Skeletal muscle cell (primary cell): ENCODE measurements at places on chromosomes 3 and 15.

GRCh38 chr3:46512191-46512749 lies 14.5 kb downstream of the RTP3 start:
- DNase-seq: no peak

- no peak for DNase-seq
Observed at GRCh38 chr3:166372571-166373106, 535.4 kb upstream of the BCHE start.

- DNase-seq: peak; percentile 26
Observed at GRCh38 chr3:16528581-16528993, 15.1 kb upstream of the RFTN1 start.

GRCh38 chr3:17195192-17195611 lies 310.4 kb downstream of the PLCL2 start:
- peak; percentile 43 for DNase-seq

DNA sequence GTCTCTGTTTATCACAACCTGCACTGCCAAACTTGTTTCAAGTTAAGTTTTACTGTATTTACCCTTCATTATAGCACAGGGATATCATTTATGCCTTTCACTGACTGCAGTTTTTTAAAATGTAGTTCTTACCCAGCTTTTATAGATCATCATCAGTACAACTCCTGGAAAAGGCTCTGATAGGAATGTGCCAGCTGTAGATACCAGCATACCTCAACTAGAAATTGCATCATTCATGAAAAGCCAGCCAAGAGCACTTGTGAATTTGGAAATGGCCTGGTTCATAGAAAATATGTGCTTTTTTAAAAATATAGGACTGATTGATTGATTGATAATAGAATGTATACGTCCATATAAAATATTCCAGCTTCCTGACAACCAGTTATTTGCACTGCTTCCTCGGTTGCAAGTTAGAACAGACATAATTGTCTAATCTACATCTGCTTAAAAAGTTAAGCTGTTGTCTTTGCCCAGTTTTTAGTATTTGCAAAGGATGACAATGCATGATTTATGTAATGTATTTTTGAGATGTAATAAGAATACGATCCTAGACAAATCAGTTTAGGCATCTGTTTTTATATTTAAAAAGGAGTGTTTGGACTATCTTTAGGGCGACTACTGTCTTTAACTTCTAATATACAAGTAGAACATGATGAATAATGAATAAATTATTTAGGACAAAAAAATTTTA lies 58.5 kb downstream of the DCUN1D1 start:
- peak; percentile 8 for DNase-seq

DNA sequence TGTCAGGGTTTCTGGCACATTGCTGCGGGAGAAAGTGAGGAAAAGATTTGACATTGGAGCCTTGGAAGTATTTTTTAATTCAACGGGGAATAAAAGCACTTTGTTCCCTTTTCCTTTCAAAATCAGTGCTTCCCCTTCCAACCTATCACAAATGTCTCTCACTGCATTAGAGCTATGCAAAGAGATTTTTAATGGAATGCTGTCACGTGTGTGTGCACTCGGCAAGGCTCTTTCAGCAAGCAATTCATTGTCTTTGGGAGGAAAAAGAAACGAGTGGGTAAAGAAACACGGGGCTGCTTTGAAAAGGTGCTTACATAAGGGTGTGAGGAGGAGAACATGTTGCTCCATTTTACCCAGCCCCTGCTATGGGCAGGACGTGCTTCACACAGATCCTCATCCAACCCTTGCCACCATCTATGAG lies 490.4 kb upstream of the PROK2 start:
- DNase-seq: no peak

DNA sequence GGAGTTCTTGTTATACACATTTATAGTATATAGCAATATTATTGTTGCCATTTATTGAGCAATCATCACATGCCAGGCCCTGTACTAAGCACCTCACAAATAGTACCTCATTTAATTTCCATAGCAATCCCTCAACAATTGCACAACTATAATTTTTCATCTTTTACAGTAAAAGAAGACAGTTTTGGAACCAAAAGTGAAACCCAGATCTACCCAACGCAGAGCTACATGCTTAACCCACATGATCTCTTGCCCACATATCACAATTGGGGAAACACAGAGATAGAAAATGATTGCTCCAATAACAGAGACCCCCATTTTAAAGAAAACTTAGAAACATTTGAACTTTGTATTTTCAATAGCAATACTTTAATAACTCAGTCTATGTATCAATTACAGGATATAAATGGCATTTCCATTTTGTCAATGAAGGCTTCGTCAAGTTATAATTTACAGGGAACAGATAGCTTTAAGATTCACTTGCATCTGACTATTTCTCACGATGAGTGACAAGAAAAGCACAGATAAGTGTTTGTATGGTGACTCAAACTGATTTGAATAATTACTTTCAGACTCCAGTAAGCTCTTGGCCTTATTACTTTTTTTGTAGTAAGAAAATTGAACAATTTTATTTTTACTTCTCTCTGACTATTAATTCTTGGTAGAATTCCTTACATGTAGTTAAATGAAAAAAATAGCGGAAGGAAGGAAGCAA lies 38.7 kb upstream of the CCDC50 start:
- DNase-seq: no peak

DNA sequence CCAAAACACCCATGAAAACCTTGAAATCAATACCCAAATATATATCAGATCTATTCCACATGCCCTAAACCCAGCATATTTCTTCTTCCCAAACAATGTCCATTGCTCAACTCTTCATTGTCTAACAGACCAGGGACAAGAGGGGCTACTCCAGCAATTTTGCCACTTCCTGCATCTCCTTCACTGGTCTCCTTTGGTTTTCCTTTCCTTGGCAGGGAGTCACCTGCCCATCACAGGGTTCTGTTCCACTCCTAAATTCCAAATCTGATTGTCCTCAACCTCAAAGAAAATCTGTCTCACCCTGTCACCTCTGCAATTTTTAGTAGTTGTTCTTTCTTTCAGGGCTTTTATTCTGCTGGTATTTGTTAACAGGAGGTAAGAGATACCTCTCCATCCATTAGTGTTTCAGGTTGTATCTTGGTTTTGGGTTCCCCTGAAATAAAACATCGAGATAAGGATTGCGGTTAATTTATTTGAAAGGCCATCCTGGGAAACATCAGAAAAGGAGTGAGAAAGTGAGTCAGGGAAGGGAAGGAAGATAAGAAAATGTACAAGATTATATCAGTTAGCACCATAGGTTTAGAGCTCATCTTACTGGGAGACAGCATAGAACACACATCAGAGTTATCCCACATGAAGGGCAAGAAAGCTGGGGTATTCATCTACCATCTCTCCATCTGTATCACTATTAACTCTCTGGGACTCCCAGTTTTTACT lies 13.6 kb downstream of the ZBED2 start:
- no peak for DNase-seq

- DNase-seq: peak; percentile 95
Observed at GRCh38 chr3:195697582-195698324, 23.0 kb upstream of the MUC20 start.

DNA sequence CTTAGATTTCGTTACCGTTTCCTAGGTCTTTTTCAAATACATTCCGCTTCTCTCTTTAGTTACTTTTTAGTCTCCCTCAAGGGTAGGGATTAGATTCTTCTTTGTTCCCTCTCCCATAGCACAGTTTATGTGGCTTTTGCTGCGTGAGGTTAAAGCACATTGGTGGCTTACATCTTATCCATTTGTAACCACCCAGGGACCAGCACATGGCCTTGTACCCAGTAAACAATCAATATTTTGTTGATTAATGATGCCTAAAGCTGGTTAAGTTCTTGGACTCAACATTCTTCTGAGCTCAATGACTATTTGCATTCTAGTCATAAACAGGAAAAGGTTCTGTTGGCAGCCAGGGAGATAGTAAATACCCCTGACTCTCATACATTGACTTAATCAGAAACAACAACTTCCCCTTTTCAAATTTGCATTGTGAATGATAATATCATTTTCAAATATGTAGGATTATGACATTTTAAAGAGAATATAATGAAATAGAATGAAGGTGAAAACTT lies 60.2 kb downstream of the CACNA1D start:
- no peak for DNase-seq

DNA sequence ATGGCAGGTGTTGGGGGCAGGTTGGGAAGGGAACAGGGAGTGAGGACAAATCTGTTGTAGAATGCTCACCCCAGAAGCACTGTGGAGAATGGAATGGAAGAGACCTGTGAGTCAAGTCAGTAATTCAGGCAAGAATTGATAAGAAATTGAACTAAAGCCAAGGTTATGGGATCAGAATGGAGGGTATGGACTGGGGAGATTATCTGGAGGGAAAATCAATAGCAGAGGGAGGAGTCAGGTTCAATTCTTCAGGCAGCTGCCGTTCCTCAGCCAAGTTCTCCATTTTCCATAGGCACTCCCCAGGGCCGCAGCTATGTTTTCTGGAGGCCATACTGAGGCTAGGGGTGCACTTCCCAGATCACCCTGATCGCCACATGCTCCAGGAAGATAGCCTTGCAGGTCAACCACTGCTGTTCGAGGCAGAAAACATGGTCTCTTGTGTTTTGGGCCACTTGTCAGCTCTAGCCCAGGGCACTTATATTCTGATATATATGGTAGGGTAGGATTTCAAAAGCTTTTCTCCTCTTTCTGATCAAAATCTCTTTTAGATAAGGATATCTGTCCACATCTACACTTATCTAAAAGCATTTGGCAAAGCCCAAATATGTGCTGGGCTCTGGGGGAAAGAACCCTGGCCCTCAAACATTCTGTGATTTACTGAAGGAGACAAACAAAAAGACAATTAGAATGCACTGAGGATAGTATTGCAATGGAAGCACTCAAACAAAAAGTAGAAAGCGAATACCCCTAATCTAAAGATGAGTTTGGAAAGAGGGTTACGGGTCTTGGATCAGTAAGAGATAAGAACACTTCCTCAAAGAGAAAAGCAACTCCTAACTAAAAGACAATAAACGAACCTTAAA lies 92.3 kb downstream of the TMEM212 start:
- DNase-seq: no peak

- no peak for DNase-seq
Observed at GRCh38 chr3:63851287-63851686, 12.3 kb downstream of the THOC7 start.

- peak; percentile 63 for DNase-seq
Observed at GRCh38 chr15:57861815-57862586, 155.5 kb downstream of the POLR2M start.

GRCh38 chr3:186365202-186365974 lies 3.4 kb upstream of the DGKG start:
- no peak for DNase-seq

DNA sequence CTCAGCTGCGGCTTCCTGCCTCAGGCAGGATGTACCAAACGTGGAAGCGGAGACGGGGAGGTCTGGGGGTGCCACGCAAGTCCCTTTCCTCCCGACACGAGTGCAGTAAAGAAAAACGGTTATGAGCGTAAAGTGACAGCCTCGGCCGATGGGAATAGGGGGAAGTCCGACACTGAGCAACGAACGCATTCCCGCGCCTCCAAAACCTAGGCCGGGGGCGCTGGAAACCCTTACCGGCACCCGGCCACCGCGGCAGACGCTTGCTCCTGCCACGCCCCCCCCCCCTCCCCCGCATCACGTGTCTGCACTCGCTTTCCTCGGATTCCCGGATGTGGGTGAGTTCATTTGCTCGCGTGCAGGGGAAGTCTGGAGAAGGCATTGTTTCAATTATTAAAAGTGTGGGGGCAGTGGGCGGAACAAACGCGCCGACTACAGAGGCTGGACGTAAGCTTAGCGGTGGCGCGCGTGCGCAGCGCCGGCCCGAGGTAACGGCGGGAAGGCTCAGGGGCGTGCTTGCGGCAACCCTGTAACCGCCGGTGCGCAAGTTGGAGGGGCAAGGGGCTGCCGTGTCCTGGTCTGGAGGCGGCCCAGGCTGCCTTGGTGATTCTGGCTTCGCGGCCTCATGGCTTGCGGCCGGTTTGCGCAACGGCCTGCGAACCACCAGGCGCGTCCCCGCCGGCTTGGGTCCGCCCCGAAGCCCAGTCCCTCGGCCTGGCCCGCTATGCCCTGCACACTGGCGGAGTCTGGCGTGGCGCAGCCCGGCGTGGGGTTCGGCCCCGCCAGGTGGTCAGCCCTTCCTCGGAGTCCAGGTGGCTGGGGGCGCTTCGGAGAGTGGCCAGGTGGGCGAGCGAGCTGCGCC lies at the start of the genes ANAPC13 and CEP63:
ANAPC13 (minus strand) TSS at position 268 of the 859 bp plus-strand sequence. CDS start 3,081 bp downstream, outside the sequence.
CEP63 (plus strand) TSS at position 340 of the 859 bp plus-strand sequence. CDS start 9,264 bp downstream, outside the sequence.
- DNase-seq: peak; percentile 98

DNA sequence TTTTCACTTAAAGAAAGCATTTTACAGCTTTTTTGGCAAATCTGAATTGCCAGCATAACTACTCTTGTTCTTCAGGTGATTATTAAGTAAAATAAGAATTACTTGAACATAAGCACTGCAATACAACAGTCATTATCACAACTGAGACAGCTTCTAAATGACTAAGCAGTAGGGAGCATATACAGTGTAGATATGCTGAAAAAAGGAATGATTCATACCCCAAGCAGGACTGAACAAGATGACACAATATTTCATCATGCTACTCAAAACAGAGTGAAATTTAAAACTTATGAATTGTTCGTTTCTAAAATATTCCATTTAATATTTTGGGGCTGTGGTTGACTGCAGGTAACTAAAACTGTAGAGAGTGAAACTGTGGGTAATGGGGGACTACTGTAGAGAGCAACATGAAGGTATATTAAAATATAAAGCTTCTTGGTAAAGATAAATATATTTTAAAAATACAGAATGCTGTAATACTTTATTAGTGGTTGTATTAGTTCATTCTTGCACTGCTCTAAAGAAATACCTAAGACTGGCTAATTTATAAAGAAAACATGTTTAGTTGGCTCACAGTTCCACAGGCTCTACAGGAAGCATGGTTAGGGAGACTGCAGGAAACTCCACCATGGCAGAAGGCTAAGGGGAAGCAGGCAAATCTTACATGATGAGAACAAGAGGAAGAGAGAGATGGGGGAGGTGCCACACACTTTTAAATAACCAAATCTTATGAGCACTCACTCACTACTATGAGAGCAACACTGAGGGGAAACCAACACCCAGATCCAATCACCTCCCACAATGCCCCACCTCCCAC lies 84.8 kb downstream of the DCLK3 start:
- peak; percentile 73 for DNase-seq

DNA sequence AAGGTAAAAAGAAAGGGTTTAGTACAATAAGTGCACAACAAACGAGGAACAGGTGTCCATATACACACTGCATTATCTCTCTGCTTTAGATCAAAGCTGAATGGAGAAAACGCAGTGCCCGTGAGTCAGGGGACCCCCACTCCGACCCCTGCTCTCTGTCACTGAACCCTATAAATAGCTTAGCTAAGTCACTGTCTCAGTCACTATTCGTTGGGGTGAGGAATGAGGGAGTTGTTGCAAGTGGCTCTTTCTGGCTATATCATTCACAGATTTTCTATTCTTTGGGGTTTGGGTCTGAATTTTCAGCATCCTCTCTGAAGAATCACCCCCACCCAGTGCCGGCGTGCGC lies 458 bp upstream of the STAC start:
- no peak for DNase-seq

DNA sequence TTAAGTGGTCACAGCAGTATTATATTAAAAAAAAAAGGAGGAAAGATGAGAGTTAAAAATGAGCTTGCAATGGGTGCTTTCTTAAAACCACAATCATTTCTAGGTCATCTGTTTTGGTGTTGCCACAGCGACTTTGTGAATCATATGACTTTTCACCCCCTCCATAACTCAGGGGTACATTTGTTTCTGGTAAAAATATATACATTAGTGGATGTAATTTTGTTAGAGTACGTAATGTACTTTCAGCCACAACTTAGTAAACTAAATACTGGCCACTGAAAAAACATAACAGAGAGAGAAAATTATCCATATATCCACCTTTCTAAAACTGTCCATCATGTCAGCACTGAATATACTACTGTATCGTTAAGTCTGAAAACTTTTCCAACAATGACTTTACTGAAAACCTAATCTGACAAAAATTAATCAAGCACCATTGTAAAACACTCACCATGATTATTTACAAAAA lies 3.4 kb downstream of the ANKRD28 start:
- peak; percentile 71 for DNase-seq

- no peak for DNase-seq
Observed at GRCh38 chr15:71331173-71331572, 215.9 kb downstream of the THSD4 start.
